ENCODE measurements at places on chromosomes 4 and X.

GRCh38 chr4:81455897-81456296 lies 15.8 kb downstream of the RASGEF1B start:
- no peak for DNase-seq

DNA sequence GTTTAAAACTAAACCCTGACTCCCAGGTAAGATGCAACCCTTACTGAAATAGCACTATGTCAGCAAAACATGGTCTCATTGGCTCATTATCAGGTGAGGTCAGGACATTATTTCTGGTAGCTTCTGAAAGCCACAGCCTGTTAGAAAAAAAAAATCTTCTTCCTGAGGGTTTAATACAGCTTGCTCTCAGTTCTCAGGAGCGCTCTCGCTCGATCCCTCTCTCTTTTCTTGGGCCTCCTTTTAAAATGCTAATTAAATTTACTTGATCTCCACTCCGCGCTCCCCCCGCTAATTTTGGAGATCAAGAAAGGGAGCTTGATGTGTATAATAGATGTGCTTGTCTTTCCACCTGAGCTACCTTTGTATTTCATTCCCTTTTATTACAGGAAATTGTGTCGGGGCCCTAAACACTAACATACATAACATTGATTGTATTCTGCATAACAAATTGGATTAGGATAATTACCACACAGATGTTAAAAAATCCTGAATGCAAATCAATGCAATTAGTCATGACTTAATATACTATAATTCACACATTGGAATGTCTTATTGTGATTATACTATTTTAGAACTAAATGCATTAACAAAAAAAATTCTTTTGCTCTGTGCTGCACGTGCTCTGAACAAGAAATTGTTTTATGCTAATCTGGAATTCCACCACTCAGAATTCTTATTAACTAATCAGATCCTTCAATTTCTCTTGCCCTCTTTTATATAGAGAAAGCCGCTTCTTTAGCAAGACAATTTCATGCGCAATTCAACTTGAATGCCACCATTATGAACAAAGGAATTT lies 101.6 kb upstream of the TEX13D start:
- DNase-seq = no peak

- DNase-seq = no peak
Measured at GRCh38 chr4:16000708-16001483, 37.9 kb upstream of the FGFBP2 start.

DNA sequence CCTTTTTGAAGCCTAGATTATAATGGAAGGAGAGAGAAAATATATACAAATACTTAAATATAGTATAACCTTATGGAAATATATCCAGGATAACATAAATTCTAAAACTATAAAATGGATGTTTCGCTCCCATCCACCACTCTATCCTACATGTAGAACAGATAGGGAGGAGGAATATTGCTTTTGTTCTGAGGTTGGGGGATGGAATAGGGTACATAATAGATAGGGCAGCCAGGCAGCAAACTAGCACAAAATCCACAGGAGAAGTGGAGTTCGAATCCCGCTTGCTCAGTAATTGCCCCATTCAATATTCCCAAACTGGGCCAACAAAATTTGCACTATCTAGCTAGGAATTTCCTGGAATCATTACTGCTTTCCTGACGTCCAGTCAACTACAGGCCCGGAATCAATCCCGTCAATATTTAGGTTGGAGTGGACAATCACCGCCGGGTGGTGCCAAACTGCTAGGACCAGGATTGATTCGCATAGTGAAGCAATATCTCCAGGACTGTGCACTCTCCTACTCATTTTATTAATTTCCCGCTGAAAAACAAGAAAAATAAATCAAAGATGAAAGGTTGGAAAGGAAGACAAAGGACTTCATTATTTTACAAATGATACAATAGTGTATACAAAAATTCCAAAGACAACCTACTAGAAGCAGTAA lies 40.4 kb upstream of the PAPSS1 start:
- peak; percentile 20 for DNase-seq
